ENCODE measurements at places on chromosomes 1 and 21.
A peak's percentile ranks its signal among the peaks of the same experiment; 100 is the strongest.

DNA sequence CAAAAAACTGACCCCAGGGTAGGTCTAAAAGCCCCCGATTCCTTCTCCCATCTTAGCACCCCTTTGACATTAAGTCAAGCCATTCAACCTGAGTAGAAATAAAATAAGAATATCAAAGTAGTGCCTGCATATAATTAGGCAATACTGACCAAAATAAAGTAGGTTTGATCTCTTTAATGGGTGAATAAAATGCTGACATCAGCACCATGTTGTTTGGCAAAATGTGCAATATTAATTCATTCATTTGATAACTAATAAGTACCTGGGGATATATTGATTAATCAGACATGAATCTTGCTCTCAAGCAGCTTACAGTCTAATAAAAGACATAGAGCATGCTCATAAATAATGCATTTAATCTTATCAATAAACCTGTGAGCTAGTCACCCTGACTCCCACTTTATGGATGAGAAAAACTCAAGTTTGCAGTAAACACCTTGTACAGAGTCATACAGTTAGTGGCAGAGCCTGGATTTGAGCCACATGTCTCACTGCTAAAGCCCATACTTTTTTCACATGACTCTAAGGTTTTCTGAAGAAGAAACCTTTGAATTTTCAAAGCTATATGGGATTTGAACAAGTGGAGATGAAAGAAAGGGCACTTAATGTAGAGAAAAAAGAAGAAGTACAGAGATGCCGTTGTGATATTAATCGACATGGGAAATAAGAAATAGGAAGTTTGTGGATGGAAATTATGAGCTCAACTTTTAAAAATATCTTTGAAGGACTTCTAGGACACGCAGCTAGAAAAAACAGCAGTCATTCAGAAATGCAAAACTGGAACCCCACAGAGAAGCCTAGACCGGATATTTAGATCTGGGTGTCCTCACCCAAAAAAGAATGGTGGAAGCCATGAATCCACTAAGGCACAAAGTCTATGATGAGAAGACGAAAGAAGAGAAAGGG lies 183.9 kb downstream of the TOMM20 start:
- no peak for DNase-seq

GRCh38 chr1:51214615-51215131 lies 21.4 kb upstream of the RNF11 start:
- DNase-seq = no peak

GRCh38 chr21:27513016-27513415 lies 546.1 kb upstream of the ADAMTS5 start:
- no peak for DNase-seq

DNA sequence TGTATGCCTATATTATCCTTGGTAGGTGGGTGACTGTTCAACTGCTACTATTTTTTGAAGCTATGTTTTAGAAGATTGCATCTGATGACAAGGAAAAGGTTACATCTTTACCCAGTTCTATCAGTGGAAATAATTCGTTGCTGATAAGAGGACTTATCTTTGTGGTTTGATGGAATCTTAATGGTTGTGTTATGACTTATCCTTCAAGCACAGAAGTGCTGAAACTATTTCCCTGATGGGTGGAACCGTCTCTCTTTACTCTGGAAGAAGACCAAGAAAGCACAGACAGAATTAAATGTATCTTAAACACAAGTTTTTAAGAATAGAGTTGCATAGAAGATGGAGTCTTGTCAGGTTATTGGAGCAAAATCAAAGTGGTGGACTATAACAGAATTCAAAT lies 437.7 kb upstream of the KAZN start:
- DNase-seq = peak; percentile 64

DNA sequence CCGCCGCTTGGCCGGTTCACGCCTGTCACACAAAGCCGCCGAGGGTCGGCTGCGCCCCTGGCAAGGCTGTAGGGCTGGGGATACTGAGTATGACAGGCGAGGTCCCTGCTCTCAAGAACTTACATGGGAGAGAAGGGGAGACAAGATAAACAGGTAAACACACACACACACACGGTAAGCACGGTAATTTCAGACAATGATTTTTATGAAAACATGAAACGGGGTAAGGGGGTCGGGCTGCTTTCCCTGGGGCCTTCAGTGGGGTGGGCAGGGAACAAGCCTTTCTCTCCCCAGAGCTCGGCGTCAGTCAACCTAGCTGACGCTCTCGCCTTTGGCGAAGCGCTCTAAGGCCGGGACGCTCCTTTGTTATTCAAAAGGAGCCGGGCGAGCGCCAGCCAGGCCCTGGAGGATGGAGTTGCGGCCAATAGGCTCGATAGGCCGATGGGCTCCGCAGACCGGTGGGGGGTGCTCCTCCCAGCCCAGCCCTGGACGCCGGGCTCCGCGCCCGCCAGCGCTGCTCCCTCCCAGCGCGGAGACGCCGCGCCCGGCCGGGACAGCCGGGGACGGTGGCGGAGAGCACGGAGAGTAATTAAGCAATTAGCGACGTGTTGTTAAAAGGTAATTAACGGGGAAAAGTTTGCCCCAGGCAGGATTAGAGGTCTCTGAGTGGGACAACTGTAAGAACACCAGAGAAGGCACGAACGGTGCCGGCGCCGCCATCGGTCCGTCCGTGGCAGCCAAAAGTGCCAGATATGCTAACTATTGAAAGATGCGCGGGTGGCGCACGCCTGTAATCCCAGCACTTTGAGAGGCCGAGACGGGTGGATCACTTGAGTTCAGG lies 950 bp upstream of the INKA2 start:
- DNase-seq = peak; percentile 13

GRCh38 chr1:112852276-112852675 lies 103.7 kb downstream of the SLC16A1 start:
- DNase-seq = no peak

DNA sequence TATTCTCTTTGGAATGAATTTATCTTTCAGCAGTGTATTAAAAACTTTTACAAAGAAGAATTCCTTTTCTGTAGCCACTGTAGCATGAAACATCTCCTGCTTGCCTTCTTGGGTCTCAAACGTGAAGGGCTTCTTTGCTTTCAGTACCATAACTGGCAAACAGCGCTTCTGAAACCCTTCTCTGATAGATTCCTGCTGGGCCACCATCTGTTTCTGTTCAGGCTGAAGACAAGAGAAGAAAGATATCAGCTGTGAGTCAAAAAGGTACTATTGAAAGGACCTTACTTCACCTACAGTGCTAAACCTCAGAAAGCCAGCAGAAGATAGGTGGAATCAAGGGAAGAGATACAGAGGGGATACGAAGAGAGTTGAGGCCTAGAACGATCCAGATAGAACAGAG lies 10.5 kb downstream of the AIM2 start:
- no peak for DNase-seq

- peak; percentile 16 for DNase-seq
Observed at GRCh38 chr1:65141394-65141793, 6.6 kb upstream of the AK4 start.

- DNase-seq = no peak
Observed at GRCh38 chr1:229106526-229107125, 164.3 kb upstream of the RAB4A start.

- DNase-seq = no peak
Observed at GRCh38 chr1:200966934-200967333, 56.6 kb downstream of the KIF21B start.

DNA sequence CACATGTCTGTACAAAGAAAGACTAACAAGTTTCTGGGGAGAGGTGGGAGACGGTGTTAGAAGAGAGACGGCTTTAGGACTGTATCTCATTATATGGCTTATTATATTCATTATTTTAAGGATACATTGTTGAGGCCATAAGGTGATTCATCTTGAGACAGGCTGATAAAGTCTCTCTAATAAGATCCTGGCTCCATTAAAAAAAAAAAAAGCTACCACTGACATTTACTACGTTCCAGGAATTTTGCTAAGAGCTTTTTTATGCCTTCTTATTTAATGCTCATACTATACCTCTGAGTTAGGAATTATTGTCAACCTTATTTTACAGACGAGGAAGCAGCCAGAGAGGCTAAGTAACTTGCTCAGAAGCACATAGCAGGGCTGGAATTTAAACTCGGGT lies 173.7 kb downstream of the GABPA start:
- no peak for DNase-seq

GRCh38 chr1:43455213-43455889 lies 1.6 kb upstream of the HYI start:
- DNase-seq = no peak

DNA sequence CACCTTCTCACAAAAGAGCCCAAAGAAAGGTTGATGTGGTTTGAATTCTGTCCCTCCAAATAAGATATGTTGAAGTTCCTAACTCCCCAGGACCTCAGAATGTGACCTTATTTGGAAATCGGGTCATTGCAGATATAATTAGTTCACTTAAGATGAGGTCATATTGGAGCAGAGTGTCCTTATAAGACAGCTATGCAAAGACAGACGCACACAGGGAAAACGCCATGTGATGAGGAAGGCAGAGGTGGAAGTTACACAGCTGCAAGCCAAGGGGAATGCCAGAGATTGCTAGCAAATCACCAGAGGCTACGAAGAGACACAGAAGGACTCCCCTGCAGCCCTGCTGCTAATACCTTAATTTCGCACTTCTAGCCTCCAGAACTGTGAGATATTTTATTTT lies 5.2 kb upstream of the ABCB10 start:
- DNase-seq = peak; percentile 25

GRCh38 chr1:1324084-1324523 lies 356 bp downstream of the INTS11 start:
- DNase-seq = no peak

DNA sequence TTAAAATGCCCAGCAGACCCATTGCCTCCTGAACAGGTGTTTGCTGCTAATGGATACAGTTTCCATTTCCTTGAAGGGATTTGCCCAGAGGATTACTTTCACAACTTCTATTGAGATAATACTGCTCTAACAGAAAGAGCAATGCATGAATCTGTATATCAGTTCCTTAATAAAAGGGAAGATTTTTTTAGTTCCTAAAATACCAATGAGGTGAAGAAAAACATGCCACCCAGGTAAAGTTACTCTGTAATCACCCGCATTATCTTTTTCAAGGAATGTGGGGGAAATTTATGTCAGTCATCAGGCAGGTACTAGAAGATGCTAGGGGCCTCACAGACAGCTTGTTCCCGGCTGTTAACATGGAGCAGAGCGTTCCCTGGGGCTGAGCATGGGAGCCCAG lies 41.1 kb downstream of the KCNJ15 start:
- no peak for DNase-seq

- DNase-seq = no peak
Observed at GRCh38 chr1:207102146-207102545, 1.9 kb upstream of the C4BPA start.

DNA sequence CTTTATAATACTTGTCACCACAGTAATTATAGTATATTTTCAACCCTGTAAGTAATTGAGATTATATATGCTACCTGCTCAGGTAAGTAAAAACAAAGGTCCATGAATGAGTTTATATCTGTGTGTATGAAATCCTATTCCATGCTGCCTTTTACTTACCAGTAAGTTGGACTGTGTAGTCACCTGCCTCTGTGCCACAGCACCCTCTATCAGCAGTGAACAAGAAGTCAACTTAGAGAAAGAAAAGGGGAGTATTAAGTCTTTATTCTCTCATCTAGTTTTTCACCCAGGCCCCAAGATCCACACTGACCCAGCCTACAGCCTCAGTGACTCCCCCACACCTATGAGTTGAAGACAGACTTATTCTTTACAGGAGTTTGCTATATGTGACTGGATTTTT lies 36.9 kb upstream of the IFI16 start:
- DNase-seq = no peak

GRCh38 chr1:117067533-117068370 lies 7.6 kb downstream of the TTF2 start:
- DNase-seq = peak; percentile 59

GRCh38 chr1:32470991-32471694 lies 6.3 kb downstream of the ZBTB8B start:
- DNase-seq = no peak

DNA sequence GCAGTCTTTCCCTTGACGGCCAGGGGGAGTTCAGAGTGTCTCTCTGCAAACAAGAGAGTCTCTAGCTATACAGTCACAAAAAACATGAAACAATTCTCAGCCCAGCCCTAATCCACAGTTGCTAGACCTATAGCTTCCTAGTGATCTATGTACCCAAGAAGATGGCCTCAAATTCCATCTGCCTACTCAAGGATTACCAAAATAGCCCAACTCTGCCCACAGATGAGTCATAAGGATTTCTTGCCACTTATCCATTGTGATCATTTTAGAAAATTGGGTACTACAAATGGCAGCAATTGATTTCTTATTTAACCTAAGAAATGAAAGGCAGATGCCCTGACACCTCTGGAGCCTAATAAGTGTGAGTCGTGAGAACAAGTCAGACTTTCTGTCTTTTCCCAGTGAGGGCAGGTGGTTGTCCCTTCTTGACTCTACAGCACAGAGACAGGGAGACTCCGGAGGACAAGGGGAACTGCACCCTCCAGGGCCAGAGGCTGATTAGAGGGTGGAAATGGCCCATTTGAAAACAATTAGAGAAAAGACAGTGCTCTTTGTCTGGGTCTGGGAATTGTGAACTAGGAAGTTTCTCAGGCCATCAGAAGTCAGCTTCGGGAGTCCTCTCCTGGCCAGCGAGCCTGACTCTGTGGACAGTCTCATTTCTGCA lies 65.4 kb downstream of the ABCA4 start:
- peak; percentile 36 for DNase-seq

- DNase-seq = no peak
Observed at GRCh38 chr1:35873243-35873750, 9.7 kb upstream of the AGO1 start.

DNA sequence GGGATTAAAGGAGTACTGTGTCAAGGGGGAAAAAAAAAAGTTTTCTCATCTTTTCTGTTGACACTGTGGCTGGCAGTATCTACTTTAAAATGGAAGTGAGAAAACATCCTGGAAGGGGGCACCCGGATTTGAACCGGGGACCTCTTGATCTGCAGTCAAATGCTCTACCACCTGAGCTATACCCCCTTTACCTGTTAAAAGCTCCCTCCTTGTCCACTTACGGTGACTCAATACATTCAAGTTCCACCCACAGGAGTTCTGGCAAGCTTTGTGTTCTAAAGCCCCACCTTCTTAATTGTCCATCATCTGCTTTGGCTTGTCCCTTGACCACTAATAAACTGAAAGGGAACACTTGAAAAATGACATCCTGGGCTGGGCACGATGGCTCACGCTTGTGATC lies 68.2 kb downstream of the FNBP1L start:
- DNase-seq = peak; percentile 22

GRCh38 chr1:173082913-173083312 lies 32.2 kb upstream of the TNFSF18 start:
- DNase-seq = no peak

DNA sequence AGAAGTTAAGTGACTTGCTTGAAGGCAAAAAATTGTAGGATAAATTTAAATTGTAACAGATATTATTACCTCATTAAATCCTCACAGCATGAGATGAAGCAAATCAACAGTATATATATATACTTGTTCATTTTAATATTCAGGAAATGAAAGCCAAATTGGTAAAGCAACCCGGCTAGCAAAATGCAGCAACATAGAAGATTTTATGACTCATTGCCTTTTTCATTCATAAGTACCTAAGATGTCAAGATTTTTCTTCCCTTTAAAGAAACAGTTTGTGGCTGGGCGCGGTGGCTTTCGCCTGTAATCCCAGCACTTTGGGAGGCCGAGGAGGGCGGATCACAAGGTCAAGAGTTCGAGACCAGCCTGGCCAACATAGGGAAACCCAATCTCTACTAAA lies 190.5 kb upstream of the NRIP1 start:
- no peak for DNase-seq

- DNase-seq = no peak
Observed at GRCh38 chr1:15928971-15929965, 46.6 kb downstream of the ZBTB17 start.
